Astrocyte of the spinal cord (primary cell): ENCODE measurements at places on chromosomes 2 and 18.

- DNase-seq = no peak
Measured at GRCh38 chr2:105183555-105184323, 57.8 kb upstream of the GPR45 start.

GRCh38 chr2:38108907-38109731, 33.2 kb upstream of the CYP1B1 start:
- no peak for DNase-seq

DNA sequence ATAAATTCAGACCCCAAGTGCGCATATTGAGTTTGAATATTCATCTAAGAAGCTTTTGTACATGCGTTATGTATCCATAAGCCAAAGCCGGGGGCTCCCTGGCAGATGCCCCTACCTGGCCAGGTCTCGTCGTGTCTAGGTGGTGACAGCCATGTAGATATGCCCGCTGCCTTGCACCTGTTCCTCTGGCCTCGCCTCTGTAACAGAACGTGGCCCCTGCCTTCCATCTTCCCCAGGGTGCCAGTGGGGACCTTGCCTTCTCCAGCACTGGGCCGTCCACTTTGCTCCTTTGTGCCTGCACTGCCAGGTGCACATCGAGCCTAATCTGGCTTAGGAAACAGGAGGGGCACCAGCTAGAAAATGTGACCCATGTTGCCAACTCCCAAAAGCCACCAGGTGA, 198.2 kb downstream of the AGAP1 start:
- DNase-seq = no peak

DNA sequence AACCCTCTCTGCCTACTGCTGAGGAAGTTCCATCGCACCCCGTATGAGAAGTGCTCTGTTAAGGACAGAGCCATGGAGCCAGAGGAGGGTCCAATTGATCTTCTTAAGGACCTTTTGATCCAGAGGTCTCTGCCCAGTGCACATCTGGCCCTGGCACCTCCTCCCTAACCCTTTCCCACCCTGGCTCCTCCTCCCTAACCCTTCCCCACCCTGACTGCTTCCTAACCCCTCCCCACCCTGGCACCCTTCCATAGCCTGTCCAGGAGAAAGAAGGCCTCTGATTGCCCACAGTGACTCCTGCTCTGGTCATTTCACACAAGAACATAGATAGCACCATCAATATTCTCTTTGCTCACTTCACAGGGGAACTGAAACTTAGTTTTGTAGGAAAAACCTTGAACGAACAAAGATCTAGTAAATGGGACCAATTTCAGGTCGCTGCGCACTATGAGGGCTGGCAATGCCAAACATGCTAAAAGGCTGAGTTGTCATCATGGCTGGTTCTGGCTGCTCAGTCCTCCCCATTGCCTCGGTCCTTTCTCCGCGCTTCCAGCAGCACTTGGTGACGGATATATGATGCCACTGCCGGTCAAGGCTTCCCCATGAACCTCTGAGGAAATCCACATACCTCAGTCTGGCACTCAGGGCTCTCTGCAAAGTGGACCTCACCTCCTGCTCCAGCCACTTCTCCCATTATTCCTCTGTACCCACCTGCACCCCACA, 49.2 kb downstream of the PKDCC start:
- DNase-seq = no peak

DNA sequence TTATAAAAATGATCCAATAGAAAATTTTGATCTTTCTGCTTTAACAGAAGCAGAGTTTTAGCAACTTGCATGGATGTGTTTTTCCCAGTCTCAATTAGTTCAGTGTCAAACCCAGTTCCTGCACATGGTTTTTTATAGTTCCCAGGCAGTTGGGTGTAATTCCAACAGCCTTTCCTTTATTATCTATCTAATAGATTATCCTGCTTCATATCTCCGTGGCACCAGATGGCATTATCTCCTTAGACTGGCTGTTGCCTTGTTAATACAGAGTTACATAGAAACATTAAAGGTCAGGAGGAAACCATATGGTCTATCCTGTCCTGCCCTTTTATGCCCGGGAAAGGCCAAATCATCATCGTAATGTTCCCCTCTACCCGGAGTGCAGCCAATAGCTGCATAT, 400.9 kb upstream of the SMIM21 start:
- no peak for DNase-seq

- no peak for DNase-seq
Measured at GRCh38 chr2:159098361-159098760, 129.9 kb downstream of the TANC1 start.

DNA sequence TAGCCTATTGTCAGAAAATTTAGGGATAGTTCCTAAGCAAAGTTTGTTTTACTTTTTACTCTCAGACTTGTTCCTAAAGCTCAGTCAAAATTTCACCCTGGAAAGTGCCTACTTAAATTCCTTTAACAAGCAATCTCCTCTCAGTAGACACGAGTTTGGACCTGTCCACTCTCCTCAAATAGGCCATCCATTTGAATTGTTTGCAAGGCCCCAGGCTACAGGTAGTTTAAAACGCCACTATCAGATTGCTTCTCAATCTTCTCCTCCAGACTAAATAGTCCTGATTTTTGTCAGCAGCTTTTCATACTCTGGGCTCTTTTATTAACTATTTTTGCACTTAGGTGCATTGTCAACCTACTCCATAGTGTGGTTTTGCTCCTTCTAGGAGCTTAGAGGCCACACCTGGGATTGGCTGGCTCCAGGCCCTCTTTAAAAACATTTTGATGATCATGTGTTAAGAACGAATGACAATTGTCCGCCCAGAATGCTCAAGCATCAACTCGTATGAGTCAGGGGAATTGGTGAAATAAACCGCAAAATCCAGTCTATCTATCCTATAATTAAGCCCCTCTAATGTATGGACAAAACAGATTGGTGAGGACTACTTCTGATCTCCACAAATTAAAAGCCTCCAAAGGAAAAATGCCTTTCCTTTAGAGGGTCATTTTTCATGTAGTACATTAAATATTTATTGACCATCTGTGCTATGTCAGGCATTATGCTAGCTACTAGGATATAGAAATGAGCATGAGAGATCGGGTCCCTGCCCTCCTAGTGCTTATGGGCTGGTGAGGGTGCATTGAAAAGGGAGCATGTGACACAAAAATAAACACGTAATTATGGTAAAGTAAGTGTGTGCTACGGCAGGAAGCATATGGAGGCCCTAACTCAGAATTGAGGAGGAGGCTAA, 333.8 kb upstream of the TNP1 start:
- DNase-seq = no peak

GRCh38 chr2:184053326-184053725, 545.0 kb upstream of the ZNF804A start:
- DNase-seq = peak; percentile 13

GRCh38 chr2:172612051-172612450, 56.2 kb downstream of the PDK1 start:
- DNase-seq = no peak

GRCh38 chr18:39945076-39945475, 2010.0 kb upstream of the PIK3C3 start:
- peak; percentile 45 for DNase-seq

- DNase-seq = no peak
Measured at GRCh38 chr2:108967757-108968156, 21.3 kb downstream of the EDAR start.

- DNase-seq = peak; percentile 95
Measured at GRCh38 chr2:37711308-37711731, 39.9 kb upstream of the CDC42EP3 start.

GRCh38 chr2:134815741-134816140, 22.7 kb upstream of the ACMSD start:
- DNase-seq = no peak

DNA sequence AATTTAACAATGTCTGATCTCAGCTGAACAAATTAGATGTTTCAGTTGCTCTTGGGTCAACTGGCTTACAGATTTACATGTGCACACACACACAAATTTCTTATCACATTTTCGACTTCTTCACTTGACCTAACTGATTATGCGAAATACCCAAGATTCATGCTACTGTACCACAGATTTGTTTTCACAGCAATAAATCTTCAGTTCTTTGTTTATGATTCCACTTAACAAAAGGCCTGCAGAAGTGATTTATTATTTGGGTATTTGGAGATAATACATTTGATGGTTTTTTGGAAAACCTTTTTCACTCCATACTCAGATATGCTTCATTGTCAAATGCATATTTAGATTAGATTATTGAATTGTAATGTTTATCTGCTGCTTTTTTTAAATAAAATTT, 129.0 kb downstream of the GALNT1 start:
- DNase-seq = no peak

- DNase-seq = no peak
Measured at GRCh38 chr2:225462945-225463344, 63.4 kb downstream of the NYAP2 start.

DNA sequence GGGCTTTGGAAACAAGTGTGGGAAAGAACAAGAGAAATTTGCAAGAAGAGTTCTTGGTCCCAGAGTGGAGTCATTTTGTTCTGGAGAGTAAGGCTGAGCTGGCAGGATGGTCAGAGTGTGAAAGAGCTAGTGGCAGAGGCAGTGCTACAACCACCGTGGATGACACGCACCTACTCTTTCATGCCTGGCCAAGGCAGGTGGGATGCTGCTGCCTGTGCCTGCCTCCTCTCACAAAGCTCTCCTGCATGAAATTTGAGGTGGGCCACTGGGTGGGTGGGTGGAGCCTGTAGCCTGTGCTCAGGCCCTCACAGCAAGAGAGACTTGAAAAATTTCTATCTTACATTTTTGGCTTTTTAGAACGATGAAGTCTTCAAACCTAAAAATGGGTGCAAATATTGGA, 9.4 kb upstream of the INO80C start:
- no peak for DNase-seq

DNA sequence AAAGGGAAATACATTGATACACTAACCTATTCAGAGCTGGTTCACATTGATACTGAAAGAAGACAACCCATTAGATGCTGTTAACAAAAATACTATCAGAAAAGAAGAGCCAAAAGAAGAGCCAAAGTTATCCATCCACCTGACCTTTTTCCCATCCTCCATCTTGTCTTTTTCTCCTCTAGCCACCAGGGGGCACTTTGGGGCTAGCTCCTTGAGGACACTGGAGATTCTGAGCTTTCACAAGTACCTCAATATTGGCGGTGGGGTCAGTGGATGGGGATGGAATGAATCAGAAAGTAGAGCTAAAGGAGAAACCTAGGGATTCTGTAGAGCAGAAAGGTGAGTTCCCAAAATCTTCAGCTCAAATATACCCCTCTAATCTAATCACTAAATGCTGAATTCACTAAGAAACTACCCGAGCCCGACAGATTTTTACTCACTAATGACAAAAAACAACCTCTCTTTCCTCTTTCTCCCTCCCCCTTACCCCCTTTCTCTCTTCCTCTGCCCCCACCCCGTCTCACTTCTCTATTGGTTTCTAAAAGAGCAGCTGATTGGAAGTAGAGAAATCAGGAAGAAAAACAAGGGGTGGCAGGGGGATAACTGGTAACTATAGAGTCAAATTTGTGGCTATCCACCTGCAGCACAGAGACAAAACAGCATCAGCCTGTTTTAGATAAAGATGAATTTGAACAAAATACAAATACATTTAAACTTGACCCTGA, 203.3 kb downstream of the TCF4 start:
- DNase-seq = peak; percentile 46

DNA sequence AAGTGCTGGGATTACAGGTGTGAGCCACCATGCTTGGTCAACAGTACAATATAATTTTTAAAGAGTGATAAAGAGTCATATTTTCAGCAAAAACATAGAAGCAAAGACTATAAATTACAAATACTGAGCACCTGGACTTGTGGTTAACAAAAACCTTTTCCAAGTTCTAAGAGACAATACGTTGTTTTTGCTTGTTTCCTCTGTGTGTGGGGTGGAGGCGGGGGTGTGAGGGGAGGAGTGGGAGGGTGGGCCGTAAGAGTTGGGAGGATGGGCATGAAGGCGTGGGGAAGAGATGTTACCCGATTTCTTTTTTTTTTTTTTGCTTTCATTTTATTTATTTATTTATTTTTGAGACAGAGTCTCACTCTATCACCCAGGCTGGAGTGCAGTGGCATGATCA, 78.0 kb upstream of the WIPF1 start:
- no peak for DNase-seq

DNA sequence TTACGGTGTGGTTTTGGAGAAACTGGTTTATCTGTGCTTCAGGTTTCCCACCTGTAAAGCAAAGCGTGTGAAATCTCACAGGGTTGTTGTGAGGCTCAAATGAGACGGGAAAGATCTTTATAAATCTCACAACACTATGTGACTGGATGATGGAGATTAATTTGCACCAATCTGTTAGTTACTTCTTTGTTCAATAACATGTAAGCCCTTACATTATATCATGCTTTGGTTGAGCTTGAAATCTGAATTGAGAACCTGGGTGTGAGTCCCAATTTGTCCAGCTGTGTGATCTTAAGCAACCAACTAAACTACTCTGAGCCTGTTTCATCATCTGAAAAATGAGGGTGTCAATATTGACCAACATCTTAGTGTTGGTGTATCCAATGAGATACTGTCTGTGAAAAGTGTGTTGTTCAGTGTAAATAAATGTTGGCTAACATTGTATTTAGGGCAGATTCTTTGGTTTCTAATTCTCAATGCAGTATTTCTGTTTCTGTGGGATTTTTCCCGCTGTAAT, 741 bp upstream of the GCKR start:
- DNase-seq = no peak

DNA sequence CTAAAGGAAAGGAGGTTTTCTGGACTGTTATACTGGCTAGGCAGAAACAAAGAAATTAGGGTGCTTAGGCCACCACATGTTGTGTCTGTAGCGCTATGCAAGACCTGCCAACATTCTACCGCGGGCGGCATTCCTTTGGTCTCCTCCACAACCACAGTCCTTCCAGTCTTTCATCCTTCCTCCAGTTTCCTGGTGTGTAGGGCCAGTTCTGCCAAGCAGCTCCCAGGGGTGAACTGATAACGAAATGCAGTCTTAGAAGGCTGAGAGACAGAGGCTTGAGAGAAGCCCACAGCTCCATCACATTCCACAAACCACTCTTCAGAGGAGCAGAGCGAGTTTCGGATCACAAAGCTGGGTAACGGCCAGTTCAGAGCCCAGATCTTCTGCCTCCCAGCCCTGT, 19.5 kb upstream of the CXXC1 start:
- DNase-seq = peak; percentile 74

DNA sequence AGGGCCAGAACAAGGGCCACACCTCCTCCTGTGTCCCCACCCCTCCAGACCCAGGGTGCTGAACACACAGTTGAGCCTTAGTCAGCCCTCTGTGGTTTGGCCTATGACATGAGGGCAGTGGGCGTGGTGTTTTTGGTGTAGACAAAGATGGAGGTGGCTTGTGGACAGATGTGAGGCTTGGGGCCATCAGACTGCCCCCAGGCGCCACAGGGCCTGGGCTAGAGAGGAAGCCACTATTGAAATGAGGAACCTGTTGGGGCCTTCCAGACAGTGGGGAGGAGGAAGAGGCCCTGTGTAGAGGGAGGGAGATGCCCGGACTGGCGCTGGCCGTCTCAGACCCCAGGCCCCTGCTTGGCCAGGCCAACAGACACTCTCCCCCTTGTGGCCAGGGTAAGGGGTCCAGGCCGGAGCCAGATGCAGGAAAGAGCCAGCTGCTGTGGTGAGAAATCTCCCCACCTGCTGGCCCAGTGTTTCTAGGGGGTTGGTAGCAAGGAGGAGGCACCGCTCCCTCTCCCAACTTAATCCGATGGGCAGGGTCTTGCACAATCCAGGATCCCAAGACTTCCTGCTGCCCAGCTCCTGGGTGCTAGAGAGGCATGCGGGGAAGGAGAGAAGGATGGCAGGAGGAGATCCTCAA, 53.8 kb downstream of the SMAD7 start:
- no peak for DNase-seq
